CD14-positive monocyte (primary cell): ENCODE measurements at places on chromosomes 12 and 14.

DNA sequence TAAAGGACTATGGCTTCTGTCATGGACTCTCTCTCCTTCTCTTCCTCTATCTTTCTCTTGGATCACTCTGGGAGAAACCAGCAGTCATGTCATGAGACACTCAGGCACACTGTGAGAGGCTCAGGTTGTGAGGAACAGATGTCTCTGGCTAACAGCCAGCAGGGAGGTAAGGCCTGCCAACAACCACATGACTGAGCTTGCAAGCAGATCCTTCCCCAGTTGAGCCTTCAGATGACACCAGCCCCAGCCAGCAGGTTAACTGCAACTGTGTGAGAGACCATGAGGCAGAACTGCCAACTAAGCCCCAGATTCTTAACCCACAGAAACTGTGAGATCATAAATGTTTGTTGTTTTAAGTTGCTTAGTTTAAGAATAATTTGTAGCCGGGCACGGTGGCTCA, 90.6 kb downstream of the VCPKMT start:
- DNase-seq = no peak

DNA sequence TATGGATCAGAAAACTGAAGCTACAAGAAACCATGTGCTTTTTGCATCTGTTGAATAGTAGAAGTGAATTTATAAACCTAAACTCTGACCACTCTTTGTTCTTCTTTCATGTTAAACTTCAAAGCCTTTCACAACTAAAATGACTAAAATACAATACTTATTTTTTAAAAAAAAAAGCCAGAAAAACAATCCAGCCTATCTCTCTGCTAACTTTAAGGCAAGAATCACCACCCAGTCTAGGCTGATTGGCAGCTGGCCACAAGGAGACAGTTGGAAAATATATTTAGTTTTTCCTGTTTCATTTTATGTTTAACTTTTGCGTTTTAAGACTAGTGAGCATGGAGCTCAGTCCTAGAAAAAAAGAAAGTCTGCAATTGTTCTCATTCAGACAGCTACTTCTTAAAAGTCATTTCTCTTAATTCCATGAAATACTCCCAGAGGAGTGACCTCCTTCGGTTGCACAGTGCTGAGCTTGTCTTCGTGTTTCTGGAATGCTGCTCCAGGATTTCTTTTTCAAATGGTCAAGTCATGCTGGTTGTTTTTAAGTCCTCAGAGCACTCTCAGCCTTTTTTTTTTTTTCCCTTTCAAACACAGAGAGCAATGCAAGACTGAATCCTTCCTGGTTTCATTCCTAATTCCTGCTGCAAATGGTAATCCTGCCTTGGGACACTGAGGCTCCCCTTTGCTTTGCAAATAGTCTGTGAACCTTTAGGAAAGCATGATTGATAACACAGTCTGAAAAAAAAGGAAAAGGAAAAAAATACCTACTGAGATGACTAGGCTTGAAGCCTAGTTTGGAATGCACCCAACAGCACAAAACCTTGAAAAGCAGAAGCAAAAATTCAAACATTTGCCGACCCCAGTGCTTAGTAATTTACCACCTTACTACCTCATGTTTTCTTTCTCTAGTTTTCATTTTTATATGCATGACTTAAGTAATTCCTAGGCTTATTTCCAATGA, 233.3 kb upstream of the DAAM1 start:
- DNase-seq = no peak

GRCh38 chr12:119068129-119068856, 87.0 kb downstream of the SRRM4 start:
- DNase-seq = no peak

GRCh38 chr12:109422251-109422650, 54.8 kb downstream of the KCTD10 start:
- DNase-seq = no peak

DNA sequence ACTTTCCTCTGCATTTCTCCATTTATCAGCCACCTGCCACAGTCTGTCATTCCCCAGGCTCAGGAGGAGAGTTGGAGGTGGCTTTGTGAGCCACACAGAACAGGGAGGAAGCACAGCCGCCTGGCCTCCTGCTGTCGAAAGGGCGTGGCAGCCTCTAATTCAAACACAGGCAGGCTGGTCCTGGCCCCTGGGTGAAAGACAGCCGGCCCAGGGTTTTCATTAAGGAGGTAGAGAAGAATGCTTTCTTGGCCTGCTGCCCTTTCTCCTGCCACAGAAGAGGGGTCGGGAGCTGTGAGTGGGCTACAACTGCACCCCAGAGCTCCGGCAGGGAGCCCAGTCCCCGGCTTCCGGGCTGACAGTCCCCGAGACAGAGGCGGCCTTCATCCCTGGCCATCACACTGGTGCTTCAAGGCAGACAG, 108.6 kb upstream of the FZD10 start:
- no peak for DNase-seq

DNA sequence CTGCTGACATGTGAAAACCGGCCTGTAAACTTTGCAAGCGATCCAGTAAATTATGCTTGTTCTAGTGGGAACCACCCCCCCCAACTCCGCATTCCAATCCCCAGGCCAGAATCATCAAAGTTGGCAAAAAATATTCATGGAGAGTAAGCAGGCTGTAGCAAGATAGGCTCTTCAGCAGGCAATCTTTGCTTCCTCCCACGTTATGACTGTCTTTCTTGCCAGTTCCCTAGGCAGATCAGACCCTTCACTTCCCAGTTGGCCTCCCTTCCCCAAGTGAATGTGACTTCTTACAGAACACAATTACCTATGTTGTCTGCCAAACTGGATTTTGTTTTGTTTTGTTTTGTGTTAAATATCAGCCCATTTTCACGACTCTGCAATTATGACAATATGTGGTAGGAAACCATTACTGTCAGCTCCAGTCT, 1.2 kb upstream of the PTGER2 start:
- DNase-seq = peak; percentile 73

DNA sequence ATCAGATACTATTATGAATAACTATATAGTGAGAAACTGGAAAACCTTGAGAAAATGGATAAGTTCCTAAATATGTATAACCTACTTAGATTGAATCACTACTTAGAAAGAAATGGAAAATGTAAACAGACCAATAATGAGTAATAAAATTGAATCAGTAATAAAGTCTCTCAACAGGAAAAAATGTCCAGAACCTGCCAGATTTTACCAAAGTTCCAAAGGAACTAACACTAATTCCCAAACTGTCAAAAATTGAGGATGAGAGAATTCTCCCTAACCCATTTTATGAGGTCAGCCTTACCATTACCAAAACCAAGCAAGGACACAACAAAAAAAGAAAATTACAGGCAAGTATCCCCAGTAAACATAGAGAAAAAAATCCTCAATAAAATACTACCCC, 272.0 kb downstream of the RPAP3 start:
- DNase-seq = no peak
